Osteoblast (primary cell): ENCODE measurements at places on chromosomes 4 and X. TPM values are rescaled to one million over a fixed set of nuclear protein-coding genes. Genes with fewer than 3 reads are reported as not detected.
A peak's percentile ranks its signal among the peaks of the same experiment; 100 is the strongest.

The IL2 gene
- not detected in 2 replicates for total RNA-seq

The FATE1 gene
- total RNA-seq = not detected in 2 replicates

The RNF175 gene
- under 0.01 TPM in 2 replicates for total RNA-seq

The FGA gene
- not detected in 2 replicates for total RNA-seq

DNA sequence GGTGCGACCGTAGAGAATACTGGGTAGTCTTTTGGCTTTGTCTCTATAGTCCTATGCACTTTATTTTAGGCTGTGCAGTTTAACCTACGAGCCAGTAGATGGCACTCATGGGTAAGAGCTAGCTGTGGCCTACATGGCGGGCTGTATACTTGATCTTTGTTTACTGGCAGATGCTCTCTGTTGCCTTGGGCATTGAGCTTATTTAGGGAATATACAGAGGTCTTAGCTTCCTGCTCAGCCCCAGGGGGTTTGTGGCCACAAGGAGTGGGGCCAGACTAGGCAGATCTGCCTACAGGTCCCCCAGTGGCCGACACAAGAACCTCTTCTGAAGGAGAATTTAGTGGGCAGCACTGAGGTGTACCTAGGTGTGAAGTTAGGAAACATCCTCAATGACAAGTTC lies 227.6 kb upstream of the HDX start:
- peak; percentile 43 for DNase-seq
- H3K27me3 ChIP-seq = no peaks in the 10 kb centered on the region
- H3K4me1 ChIP-seq = no peaks in the 10 kb centered on the region

- H3K4me1 ChIP-seq = peaks cover 34% of the 10 kb centered on the region
- H3K4me3 ChIP-seq = no peak overlapping the region
- no peak overlapping the region for H3K27ac ChIP-seq
- no peaks in the 10 kb centered on the region for H3K27me3 ChIP-seq
Measured at GRCh38 chrX:13009273-13009672, 34.4 kb downstream of the TMSB4X start.

DNA sequence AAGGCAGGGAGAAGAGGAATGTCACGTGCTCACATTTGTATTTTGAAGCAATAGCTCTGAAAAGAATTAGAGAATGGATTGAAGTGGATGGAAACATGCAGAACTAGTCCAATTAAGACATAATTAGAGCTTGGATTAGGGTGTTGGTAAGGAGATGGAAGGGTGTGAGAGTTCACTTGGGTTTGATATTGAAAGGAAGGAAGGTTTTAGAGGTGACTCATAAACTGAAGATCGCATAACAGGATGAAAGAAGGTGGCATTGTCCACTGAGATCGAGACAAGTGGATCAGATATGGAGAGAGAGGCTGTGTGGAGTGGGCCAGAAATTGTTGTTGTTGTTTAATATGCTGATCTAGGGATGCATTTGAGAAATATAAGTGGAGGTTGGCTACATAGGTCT lies 244.0 kb upstream of the SMIM31 start:
- no peaks in the 10 kb centered on the region for H3K4me1 ChIP-seq
- no peaks in the 10 kb centered on the region for H3K27me3 ChIP-seq
- no peaks in the 10 kb centered on the region for H3K36me3 ChIP-seq
- H3K27ac ChIP-seq = no peak overlapping the region
- no peak overlapping the region for H3K4me3 ChIP-seq
- DNase-seq = no peak

DNA sequence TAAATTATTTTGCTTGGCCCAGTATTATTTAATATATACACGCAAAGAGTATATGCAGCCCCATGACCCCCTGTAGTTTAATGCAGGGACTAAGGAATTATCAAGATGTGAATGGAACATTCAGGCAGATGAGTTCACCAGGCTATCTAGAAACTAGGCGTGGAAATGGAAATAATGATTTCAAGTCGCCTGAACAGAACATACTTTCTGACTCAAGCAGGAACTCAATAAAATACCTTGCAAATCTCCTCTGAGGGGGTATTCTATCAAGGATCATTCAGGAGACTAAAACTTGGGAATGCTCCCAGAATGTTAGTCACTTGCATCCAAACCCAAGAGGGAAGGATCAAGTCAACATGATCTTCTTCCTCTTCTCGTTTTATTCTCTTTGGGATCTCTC lies 59.6 kb upstream of the RASSF6 start:
- H3K27me3 ChIP-seq = no peaks in the 10 kb centered on the region
- H3K4me1 ChIP-seq = peaks cover 12% of the 10 kb centered on the region
- no peaks in the 10 kb centered on the region for H3K36me3 ChIP-seq
- no peak overlapping the region for H3K27ac ChIP-seq
- DNase-seq = peak; percentile 22

DNA sequence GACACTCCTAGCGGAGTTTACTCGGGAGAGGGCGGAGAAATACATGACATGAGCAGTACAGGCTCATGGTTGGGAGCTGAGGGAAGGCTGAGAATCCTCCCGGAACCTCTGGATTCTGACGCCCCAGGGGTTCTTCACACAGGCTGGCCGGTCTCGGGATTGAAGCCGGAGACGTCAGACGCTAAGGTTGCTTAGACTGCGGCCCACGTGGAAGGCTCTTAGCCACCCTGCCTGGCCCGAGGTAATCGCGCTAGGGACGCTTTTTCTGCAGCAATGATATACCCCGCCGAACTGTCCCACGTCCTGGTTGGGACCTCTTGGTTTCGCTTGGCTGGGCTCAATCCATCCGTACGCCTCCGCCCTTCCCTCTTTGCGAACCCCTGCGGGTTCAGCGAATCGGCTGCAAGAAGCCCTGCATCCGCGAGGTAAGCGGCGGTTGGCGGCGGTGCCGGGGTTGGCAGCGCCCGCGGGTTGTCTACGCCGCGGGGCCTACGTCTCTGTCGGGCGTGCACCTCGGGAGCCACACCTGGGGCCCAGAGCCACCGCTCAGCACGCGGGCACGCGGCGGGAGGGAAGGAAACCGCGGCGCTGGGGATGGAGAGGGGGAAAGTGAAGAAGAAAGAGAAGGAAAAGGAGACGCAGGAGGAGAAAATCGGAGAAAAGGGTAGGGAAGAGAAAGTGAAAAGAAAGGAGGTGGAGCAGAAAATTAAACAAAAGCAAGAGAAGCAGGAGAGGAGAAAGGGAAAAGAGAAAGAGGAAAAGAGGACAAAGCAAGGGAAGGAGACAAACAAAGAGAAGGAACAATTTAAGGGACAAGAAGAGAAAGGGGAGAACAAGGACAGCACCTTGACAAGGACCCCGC lies at the start of gene ARL9:
Gene ARL9, plus strand, starts transcription at position 523 of the 862 bp plus-strand sequence. Its CDS starts 72 bp downstream, at position 595.
- peaks cover 17% of the 10 kb centered on the region for H3K36me3 ChIP-seq
- peak within 1 kb of the TSS; percentile 84 for H3K4me3 ChIP-seq
- H3K27ac ChIP-seq = peak within 1 kb of the TSS; percentile 48
- peaks cover 12% of the 10 kb centered on the region for H3K4me1 ChIP-seq
- no peaks in the 10 kb centered on the region for H3K27me3 ChIP-seq

DNA sequence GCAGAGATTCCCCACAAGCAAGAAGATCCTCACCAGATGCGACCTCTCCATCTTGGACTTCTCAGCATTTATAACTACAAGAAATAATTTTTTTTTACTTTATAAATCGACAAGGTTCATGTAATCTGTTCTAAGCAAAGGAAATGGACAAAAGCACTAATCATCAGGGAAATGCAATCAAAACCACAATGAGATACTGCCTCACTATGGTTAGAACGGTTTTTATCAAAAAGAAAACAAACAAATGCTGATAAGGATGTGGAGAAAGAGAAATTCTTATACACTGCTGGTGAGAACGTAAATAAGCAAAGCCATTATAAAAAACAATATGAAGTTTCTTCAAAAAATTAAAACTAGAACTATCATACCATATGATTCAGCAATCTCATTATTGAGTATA lies 1382.6 kb downstream of the ARAP2 start:
- H3K36me3 ChIP-seq = no peaks in the 10 kb centered on the region
- no peaks in the 10 kb centered on the region for H3K4me1 ChIP-seq
- H3K4me3 ChIP-seq = no peak overlapping the region
- no peaks in the 10 kb centered on the region for H3K27me3 ChIP-seq
- DNase-seq = no peak
- H3K27ac ChIP-seq = no peak overlapping the region

DNA sequence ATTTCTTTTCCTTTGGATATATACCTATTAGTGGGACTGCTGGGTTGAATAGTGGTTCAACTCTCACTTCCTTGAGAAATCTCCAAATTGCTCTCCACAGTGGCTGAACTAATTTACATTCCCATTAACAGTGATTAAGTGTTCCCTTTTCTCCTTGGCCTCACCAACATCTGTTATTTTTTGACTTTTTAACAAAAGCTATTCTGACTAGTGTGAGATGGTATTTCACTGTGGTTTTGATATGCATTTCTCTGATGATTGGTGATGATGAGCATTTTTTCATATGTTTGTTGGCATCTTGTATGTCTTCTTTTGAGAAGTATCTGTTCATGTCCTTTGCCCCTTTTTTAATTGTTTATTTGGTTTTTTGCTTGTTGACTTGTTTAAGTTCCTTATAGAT lies 413.0 kb downstream of the MAPK10 start:
- H3K4me1 ChIP-seq = no peaks in the 10 kb centered on the region
- H3K4me3 ChIP-seq = no peak overlapping the region
- no peak for DNase-seq
- no peaks in the 10 kb centered on the region for H3K27me3 ChIP-seq
- no peaks in the 10 kb centered on the region for H3K36me3 ChIP-seq

DNA sequence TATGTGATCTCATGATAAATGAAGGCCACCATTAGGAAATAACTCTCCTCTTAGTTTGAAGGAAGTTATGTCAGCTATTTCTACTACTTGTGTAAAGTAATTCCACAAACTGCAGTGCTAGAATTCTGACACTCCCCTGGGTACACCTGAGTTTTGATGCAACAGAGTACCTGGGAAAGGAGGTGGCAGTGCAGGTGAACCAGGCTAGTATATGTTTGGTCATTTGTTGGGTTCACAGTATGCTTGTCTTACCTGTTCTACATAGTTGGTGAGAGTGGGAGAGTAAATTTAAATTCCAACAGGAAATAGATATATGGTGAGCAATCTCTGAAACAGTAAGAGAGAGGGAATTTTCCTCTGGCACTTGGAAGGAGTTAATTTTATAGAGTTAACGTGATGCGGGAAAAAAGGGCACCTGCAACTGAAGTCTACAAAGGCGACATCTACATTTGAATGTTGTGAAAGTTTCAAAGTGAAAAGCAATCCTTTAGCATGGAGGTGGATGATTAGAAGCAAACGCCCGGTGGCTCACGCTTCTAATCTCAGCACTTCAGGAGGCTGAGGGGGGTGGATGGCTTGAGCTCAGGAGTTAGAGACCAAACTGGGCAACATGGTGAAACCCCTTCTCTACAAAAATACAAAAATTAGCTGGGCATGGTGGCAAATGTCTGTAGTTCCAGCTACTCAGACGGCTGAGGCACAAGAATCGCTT lies 8.3 kb upstream of the SLC10A6 start:
- DNase-seq = no peak
- H3K36me3 ChIP-seq = no peaks in the 10 kb centered on the region
- H3K27me3 ChIP-seq = no peaks in the 10 kb centered on the region
- H3K4me3 ChIP-seq = no peak overlapping the region
- no peak overlapping the region for H3K27ac ChIP-seq

GRCh38 chr4:115090483-115091075 lies 22.8 kb downstream of the NDST4 start:
- H3K36me3 ChIP-seq = no peaks in the 10 kb centered on the region
- no peaks in the 10 kb centered on the region for H3K27me3 ChIP-seq
- DNase-seq = no peak
- no peaks in the 10 kb centered on the region for H3K4me1 ChIP-seq
- H3K4me3 ChIP-seq = no peak overlapping the region

GRCh38 chrX:135509885-135510284 lies 10.6 kb upstream of the INTS6L start:
- no peak overlapping the region for H3K4me3 ChIP-seq
- no peaks in the 10 kb centered on the region for H3K4me1 ChIP-seq
- no peak for DNase-seq
- no peaks in the 10 kb centered on the region for H3K36me3 ChIP-seq

- H3K4me1 ChIP-seq = no peaks in the 10 kb centered on the region
- H3K4me3 ChIP-seq = no peak overlapping the region
- H3K27ac ChIP-seq = no peak overlapping the region
- H3K36me3 ChIP-seq = no peaks in the 10 kb centered on the region
- no peak for DNase-seq
Measured at GRCh38 chrX:20028588-20028987, 37.7 kb upstream of the BCLAF3 start.

DNA sequence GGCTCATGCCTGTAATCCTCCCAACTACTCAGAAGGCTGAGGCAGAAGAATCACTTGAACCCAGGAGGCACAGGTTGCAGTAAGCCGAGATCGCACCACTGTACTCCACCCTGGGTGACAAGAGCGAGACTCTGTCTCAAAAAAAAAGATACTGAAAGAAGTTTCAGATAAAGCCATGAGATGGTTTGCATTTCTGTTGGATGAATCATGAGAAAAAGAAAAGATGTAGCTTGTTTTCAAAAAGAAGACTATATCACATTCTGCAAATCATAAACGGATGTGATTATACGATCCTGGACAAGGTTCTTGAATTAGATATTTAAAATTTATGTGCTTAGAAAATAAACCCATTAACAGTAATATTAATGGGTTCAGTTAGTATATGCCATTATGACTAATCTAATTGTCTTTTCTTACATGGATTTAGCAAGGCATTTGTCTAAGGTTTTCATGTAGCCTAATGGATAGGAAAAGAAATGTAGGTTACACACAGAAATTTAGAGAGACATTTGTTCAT lies 345.9 kb downstream of the SLC7A11 start:
- no peaks in the 10 kb centered on the region for H3K27me3 ChIP-seq
- no peak overlapping the region for H3K4me3 ChIP-seq
- H3K36me3 ChIP-seq = no peaks in the 10 kb centered on the region

- DNase-seq = peak; percentile 75
- no peaks in the 10 kb centered on the region for H3K36me3 ChIP-seq
- H3K27me3 ChIP-seq = no peaks in the 10 kb centered on the region
- H3K27ac ChIP-seq = peak overlapping the region; percentile 98
Measured at GRCh38 chr4:337932-338758, 531 bp downstream of the ZNF141 start.

- H3K27ac ChIP-seq = no peak overlapping the region
- peak; percentile 90 for DNase-seq
- peaks cover 6% of the 10 kb centered on the region for H3K27me3 ChIP-seq
- H3K4me1 ChIP-seq = no peaks in the 10 kb centered on the region
- no peak overlapping the region for H3K4me3 ChIP-seq
Measured at GRCh38 chr4:3470244-3471097, 7.4 kb downstream of the DOK7 start.

DNA sequence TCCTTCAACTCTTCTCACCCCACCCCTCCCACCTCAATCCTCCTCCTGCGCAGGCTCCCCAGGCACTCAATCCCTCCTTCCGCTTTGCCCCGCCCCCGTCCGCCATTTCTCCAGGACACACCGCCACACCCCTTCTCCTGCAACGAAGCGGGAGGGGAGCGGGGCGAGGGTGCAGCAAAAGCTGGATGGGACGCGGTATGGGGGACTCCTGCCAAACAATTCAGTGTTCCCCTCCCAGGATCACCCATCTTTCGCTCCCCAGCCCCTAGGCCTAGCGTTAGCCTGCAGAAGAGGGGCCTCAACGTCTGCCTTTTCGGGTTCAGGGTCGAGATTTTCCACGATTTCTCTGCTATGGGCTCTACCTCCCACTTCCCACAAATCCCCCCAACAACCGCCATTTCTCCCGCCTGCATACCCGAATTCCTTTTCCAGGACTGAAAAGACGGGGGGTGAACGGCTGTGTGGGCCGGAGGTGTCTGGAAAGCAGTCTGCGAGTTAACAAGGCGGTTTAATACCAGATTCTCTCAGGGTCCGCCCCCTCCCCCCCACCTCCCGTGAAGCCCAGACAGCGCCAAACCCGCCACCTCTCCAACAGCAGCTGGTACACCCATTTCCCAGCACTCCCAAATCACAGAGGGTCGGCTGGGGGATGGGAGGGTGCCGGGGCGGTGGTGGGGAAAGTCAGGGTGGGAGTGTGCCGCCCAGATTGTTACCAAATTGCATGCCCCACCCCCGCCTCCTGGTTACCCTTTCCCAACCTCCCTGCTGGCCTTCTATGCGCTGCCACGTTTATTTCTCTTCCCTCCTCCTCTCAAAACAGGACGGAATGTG lies 774 bp downstream of the ARMCX2 start:
- peak; percentile 92 for DNase-seq
- peaks cover 12% of the 10 kb centered on the region for H3K36me3 ChIP-seq
- H3K27ac ChIP-seq = peak overlapping the region; percentile 38
- H3K4me3 ChIP-seq = peak overlapping the region; percentile 82
